ENCODE measurements at places on chromosomes 5 and 9.

DNA sequence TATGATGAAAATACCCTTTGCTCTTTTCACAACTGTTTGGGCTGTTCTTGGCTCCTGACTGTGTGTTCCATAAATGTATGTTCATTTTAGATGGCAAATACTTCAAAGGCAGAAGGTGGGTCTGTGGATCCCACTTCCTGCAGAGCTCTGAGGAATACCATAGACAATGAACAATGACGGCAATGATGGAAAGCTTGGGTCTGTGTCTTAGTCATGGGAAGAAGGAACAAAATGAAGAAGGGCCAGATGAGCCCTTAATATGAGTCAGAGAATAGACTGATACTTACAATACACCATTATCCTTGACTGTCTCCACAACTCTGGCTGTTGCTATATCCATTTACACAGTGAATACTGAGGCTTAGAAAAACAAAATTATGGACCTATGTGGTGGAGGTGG is 126.0 kb downstream of the SLIT3 start:
- DNase-seq: no peak

- no peak for DNase-seq
These were observed 80.9 kb upstream of the PLPP6 start for GRCh38 chr9:4581035-4581760.

DNA sequence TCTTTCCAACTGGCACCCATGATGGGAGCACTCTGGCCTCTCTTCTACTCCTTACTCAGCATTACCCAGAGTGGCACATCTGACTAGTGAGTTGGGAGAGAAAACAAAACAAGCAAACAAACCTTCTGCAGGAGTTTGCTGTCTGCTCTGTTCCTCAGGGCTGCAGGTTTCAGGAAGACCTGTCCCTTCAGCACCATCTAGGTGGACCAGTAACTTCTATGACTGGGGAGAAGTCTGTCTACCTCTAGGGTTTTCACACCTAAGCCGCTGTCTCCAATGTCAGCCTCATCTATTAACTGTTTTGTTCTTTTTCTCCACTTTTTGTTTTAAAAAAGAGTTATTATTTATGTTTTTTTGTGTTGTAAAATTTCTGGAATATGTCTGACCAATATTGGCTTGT is 58.7 kb downstream of the RAB3C start:
- no peak for DNase-seq

DNA sequence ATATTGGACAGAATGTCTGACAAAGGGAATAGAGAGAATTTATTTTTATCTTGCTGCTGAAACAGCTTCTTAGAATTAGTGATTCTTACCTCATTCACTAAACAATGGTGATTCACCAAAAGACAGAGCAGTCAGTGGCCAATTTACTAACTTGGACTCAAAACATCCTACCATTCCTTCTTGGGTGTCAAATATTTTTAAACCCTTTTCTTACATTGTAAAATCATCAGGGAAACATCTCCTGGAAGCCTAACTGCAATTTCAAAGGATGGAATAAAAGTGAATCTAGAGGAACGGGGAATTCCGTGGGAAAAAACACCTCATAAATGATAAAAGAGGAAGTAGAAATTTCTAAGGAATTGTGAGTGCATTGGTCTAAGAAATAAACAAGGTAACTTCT is 97.7 kb downstream of the LHFPL2 start:
- DNase-seq: no peak

DNA sequence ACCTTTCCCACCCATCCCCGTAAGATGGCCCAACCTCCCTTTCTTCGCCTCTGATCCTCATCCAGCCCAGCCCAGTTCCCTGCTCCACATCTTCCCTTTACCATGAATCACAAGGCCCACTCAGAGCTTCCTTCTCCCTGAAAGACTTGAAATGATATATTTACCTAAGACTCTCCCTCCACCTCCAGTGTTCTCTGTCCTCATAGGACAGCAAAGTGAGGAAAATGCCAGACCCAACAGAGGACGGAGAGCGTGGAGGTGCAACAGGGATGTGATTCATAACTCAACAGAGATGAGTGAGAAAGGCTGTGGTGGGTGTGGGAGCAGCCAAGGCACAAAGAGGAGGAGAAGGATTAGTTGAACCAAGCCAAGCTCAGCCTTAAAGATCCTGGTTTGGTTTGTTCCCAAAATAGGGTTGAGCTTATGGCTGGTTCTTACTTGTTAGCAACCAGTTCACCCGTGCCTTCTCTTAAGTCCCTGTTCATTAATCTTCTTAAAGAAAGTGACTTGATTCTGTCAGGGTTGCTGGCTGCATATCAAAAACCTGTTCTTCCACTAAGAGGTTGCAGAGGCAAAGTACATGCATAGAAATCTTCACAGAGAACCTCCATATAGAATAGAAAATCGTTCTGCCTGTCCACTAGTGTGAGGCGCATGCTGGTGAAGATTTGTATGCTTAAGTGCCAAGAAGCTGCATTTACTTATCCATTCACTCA is 183.2 kb downstream of the ACTL7B start:
- no peak for DNase-seq
